Smooth muscle cell of the brain vasculature (primary cell): ENCODE measurements at places on chromosomes 1 and 21.

DNA sequence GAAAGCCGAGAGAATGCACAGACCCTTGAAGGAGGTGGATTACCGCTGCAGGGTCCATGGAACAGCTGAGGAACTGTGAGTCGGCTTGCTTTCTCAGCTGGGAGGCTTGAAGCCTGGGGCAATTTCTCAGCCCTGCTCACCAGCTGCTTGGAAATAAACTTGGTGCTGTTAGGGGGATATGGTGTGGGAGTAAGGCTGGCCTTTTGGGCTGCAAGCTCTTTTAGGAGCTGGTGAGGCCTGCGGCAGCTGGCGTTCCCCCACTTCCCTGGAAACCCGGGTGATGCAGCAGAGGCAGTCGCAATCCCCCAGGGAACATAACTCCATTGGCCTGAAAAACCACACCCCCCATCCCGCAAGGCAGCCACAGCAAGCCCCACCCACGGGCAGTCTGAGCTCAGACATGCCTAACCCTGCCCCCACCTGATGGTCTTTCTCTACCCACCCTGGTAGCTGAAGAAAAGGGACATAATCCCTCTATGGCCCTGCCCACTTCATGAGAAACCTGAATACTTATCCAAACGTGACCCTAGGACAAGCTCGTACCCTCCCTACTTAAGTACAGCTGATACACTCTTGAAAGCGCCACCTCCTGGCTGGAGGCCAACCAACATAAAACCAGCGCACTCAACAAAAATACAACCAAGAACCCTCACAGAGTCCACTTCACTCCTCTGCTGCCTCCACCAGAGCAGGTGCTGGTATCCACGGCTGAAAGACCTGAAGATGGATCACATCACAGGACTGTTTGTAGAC, 1995.8 kb downstream of the NCAM2 start:
- DNase-seq: no peak

DNA sequence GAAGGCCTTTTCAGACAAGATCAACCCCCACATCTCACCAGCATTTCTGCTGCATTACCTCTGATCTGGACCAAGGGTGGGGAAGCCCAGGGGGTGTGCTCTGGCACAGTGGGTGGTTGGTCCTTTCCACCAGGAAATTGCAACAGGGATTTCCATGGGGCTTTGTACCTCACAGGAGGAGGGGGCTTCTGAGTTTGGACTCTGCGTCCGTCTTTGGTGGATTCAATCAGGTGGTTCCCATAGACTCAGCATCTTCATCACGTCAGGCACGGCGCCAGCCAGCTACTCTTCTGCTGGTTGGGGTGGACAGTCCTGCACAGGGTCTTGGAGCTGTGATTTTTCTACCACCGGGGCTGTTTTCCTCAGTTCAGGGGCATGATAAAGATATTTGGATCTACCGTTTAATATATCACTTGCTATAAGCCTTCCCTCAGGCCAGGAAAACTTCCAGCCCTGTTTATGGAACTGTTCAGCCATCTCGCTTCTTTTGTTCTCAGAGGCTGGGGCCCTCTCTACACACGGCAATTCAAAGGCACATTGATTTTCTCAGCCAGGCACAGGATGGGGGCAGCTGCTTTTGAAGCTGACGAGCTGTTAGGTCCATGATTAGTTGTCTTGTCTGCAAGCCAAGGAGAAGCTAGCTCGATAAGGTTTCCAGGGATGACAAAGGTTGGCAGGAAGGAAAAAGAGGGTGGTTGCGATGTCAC, 467.3 kb downstream of the CAMTA1 start:
- no peak for DNase-seq

DNA sequence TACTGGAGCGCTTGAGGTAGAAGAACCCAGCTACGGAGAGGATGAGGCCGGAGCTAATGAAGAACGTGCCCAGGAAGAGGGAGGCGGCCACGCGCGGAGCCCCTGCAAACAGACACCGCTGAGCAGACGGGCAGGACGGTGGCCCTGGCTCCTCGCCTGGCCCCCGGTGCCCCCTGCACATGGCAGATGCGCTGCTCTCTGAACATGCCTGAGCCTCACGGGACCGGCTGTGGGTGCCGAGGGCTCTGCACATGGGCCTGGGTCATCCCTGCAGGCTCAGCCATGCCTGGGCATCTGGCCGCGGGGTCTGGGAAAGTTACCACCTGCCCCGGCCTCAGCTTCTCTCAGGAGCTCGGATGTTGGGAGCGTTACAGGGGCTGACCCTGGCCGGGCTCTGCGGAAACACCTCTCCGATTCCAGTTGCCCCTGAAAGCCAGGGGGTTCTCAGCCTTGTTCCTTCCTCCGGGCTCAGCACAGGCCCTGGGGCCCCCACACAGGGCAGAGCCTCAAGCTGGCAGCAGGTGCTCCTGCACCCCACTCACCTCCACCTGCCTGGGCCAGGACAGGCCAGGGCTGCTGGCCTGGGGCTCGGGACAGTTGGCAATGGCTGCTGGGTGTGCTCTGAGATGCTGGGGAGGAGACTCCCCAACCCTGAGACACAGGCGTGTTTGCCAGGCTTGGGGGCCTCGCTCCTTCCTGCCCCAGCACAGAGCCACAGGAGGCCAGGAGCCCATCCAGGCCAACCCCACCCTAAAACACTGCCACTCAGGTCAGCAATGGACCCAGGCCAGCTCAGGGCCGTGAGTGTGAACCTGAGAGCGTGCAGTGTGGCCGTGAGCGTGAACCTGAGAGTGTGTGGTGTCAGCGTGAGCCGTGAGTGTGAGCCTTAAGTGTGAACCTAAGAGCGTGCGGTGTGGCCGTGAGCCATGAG, 12.1 kb upstream of the RNF223 start:
- no peak for DNase-seq

GRCh38 chr1:112767646-112768045, 52.5 kb upstream of the PPM1J start:
- no peak for DNase-seq

- peak; percentile 33 for DNase-seq
Measured at GRCh38 chr1:21706151-21706835, 37.1 kb upstream of the RAP1GAP start.

DNA sequence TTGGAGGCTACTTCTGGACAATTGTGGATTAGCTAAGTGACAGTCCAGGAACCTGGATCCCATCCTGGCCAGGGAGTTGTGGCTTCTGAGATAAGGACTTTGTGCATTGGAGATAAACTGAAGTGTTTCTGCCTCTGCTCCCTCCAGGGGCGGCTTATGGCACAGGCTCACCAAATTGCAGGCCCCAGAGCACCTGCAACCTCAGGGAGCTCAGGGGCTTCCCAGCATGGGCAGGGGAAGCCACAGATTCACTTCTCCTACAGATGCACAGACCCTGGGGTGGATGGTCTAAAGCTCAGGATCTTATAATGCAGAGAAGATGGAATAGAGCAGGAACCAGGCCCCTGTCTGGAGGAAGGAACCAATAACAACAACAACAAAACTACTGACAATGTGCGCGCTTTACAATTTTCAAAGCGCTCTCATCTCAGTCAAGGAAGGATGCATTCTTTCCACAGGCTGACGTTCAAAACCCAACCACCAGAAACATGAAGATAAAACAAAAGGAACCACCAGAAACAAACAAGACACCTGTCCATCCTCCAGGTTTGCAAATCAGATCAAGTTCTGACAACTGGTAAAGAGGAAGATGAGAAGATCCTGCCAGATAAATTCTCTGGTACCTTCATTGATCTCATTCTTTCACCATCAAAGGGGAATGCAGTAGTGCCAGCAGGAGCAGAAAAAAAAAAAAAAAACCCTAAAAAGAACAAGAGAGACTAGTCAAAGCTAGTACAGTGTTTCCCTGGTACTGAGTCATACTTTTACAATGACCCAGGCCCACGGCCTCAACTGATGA, 121.0 kb upstream of the IRF2BP2 start:
- no peak for DNase-seq

DNA sequence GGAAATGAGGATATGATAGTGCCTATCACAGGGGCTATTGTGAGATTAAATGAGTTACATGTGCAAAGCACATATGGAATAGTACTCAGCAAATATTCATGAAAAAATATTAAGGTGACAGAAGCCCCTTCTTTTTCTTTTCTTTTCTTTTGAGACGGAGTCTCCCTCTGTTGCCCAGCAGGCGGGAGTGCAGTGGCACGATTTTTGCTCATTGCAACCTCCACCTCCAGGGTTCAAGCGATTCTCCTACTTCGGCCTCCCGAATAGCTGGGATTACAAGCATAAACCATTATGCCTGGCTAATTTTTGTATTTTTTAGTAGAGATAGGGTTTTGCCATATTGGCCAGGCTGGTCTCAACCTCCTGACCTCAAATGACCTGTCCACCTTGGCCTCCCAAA, 139.4 kb downstream of the HIVEP3 start:
- DNase-seq: no peak

GRCh38 chr1:163870666-163871065, 548.9 kb downstream of the NUF2 start:
- DNase-seq: no peak

DNA sequence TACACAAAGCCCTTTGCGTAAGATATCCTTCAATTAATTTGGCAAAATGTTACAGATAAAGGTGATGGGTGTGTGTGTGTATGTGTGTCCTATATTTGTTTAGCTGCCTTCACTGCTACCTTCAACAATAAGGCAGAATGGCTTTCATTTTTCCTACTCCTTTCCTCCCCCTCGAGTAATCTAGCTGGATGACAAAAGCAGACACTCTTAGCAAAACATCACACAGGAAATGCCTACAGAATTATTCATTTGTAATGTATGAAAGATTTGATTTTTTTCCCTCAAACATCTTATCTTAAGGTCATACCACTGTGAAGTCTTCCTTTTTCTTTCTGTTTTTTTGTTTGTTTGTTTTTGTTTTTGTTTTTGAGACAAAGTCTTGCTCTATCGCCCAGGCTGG, 10.6 kb downstream of the PTPN22 start:
- DNase-seq: peak; percentile 28

DNA sequence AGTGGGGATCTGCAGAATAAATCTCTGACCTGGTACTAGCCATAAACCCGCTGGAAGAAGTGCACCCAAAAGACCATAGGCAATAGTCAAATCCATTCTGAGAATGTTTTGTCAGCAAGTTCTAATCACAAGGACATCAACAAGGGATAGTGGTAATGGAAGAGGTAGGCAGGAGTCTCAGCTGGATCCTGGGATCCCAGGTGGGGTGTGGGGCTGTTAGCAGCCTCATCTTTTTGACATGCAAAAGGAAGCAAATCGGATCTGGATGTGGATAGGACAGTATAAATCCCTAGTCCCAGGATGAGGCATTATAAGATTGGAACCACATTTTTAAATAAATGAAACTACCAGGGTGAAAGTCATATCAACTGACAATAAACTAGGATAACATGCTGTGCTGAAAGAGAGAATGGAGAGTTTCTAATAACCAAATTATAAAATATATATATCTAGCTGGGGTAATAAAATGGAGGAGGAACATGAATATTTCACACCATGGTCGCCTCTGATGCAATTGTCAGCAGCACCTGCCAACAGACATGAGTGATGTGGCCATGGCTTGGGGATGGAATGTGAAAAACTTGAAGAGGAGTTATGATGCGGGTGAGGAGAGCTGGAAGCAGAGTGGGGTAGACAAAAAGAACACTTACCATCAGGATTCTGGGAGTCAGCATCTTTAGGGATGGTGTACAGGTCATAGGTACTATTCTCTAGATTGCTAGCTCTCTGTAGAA, 23.7 kb upstream of the PEX19 start:
- DNase-seq: no peak

DNA sequence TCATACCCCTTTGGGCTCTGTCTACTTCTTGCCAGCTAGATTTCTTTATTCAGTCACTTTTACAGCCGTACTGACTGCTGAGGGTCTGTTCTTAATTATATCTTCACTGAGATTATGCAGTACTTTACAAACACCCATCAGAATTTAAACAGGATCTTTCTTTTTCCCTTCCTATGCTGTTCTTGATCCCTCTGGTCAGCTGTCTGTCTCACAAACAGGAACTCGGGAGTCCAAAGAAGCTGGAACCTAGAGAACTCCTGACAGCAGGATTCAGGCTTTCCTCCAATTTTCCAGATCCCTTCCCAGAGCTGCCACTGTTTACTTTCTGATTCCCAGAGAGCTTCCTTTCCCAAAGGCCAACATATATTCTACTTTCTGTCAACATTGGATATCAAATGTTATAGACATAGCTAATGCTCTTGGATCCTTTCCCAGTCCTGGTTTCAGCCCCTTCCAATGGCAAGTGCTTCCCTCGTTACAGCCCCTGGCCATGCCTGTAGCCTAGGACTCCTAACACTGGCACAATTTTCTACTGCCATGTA, 59.5 kb downstream of the ATP2B4 start:
- DNase-seq: peak; percentile 57
